CD14-positive monocyte (primary cell): ENCODE measurements at places on chromosomes 11 and 22. TPM values are rescaled to one million over a fixed set of nuclear protein-coding genes. Genes with fewer than 3 reads are reported as not detected.

- H3K4me1 ChIP-seq, result no peaks in the 10 kb centered on the region
- H3K4me3 ChIP-seq, result no peak overlapping the region
- no peak overlapping the region for H3K27ac ChIP-seq
- H3K27me3 ChIP-seq, result no peaks in the 10 kb centered on the region
- DNase-seq, result no peak
These were observed 10.7 kb downstream of the XNDC1N start for GRCh38 chr11:71917646-71918140.

DNA sequence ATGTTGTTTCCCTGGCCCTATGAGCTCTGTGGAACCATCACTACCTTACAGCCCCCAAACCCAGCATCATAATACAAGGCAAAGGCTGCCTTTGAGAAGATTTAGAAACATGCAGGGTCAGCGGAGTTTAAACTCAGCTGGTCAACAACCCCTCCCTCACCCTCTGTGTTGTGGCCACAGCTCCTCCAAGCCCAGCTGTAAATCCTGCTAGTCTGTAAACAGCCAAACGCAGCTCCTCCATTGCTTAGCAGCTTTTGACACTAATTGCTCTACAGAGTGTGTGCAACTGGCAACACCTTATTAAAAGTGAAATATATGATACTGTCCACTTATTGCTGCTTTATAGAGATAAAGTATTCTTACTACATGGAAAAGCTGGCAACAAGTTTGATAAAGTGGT lies 29.1 kb downstream of the OPCML start:
- no peak overlapping the region for H3K4me3 ChIP-seq
- H3K36me3 ChIP-seq, result no peaks in the 10 kb centered on the region
- no peaks in the 10 kb centered on the region for H3K27me3 ChIP-seq

- no peak for DNase-seq
- no peaks in the 10 kb centered on the region for H3K27me3 ChIP-seq
- H3K4me1 ChIP-seq, result peaks cover 20% of the 10 kb centered on the region
- H3K27ac ChIP-seq, result no peak overlapping the region
These were observed 263.3 kb upstream of the POU2AF2 start for GRCh38 chr11:110982214-110982613.

DNA sequence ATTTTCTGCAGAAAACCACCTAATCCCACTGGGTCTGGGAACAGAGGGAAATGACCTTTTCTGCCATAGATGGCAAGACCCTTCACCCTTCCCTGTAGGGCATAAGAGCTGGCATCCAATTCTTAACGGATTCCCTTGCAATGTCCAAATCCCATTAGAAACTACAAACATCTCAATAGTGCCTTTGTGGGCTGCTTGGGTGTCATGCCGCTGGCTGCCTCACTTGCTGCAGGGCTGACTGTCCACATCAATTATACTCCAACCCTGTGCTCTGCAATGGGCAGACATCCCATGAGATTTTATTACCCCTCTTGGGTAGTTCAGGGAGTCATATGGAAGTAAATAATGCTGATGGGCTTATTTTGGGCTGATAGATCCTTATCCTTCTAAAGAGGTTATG lies 7.3 kb downstream of the GRAP2 start:
- no peak overlapping the region for H3K4me3 ChIP-seq
- no peaks in the 10 kb centered on the region for H3K36me3 ChIP-seq
- H3K4me1 ChIP-seq, result no peaks in the 10 kb centered on the region
- DNase-seq, result no peak

DNA sequence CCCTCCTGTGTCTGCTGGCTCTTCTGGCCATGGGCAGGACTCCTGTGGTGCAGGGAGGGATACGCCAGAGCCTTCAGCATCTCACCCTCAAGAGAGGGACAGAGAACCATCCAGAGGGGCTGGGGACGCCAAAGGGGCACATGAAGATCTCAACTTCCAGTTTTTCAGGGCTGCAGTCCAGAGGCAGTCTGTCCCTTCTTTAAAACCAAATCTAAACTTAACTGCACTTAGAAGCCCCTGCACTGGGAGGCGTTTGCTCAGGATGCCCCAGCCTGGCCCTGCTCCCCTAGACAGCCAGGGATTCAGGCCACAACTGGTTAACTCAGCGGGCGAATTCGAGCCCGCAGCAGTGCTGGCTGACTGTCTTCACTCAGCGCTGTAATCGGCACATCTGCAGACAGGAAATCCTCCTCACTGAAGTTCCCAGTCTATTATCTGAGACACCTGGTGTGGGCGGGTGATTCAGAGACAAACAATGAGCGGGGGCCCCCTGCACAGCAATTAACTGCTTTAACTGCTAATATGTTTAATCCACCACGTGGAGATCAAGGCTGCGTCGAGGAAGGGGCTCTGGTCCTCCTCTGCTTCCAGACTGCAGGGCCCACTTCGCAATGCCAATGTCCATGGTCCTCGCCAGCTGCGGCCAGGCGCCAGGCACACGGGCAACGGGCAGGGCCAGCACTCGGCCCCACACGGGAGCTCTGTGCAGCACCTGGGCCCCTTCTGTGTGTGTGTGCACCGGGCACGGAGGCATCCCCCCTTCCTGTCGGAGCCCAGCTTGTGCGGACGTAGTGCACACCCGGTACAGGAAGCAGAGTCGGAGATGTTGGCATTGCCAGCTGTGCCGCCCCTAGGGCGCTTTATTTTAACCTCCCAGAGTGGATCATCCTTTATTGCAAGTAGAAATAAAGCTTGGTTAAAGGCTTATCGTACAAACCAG lies 36.9 kb upstream of the GNB1L start:
- no peak overlapping the region for H3K27ac ChIP-seq
- H3K27me3 ChIP-seq, result no peaks in the 10 kb centered on the region
- H3K4me1 ChIP-seq, result peaks cover 37% of the 10 kb centered on the region
- H3K4me3 ChIP-seq, result no peak overlapping the region

Gene ANO1
- not detected for polyA plus RNA-seq
